ENCODE measurements at places on chromosomes 7 and 10.

GRCh38 chr10:110643653-110644597, at the start of gene RBM20:
Gene RBM20, plus strand, starts transcription at chr10:110644336. Its CDS starts 119 bp downstream, at chr10:110644455.
- DNase-seq = peak; percentile 23

DNA sequence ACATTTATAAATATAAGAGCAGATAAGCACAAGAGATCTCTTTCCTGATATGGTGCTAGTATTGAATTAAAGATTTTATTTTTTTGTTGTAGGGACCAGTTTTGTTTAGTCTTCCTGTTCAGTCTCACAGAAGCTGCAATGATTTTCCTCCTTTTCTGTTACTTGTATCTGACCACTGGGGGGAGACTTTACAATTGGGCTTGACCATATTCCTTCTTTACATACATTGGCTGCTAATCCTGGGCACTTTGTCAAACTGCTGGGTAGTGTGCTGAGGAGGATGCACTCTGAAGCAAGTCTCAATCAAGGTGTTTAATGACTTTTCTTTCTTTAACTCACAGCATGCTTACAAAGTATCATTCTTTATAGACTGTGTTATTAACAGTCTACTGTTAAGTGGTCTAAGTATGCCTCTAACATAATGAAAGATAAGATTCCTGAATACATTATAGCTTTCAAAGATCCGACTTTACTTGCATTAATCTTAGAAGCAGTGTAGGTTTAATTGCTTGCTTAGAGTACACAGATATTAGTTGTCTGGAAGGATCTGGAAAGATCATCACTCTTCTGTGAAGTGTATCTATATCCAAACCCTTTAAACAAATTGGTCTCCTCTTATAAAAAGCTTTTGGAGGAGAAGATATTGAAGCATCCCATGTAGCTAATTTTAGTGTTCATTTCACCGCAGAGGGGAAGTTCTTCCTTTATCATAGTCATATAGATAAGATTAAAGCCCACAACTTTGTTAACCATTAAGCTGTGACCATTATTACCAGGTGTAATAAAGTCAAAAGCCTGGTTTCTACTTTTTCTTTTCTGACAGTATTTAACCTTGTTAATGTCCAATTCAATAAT, 3.1 kb downstream of the PALS2 start:
- no peak for DNase-seq

GRCh38 chr10:15562578-15562977, 157.1 kb downstream of the ITGA8 start:
- DNase-seq = no peak

- DNase-seq = no peak
Measured at GRCh38 chr7:30765408-30765807, 5.8 kb upstream of the MINDY4 start.

- DNase-seq = no peak
Measured at GRCh38 chr7:50956522-50957155, 173.9 kb upstream of the GRB10 start.
